ENCODE measurements at places on chromosomes 7 and 10. TPM values are rescaled to one million over a fixed set of nuclear protein-coding genes. Genes with fewer than 3 reads are reported as not detected.
A peak's percentile ranks its signal among the peaks of the same experiment; 100 is the strongest.

GRCh38 chr7:10474048-10474447 is 499.6 kb upstream of the PHF14 start:
- DNase-seq = no peak

- no peak for DNase-seq
These were observed 49.1 kb downstream of the RAB11FIP2 start for GRCh38 chr10:117997673-117998072.

- no peak for DNase-seq
These were observed 33.6 kb downstream of the ZEB1 start for GRCh38 chr10:31352436-31353226.

- DNase-seq = no peak
These were observed 951.5 kb upstream of the C7orf33 start for GRCh38 chr7:147639037-147639436.

DNA sequence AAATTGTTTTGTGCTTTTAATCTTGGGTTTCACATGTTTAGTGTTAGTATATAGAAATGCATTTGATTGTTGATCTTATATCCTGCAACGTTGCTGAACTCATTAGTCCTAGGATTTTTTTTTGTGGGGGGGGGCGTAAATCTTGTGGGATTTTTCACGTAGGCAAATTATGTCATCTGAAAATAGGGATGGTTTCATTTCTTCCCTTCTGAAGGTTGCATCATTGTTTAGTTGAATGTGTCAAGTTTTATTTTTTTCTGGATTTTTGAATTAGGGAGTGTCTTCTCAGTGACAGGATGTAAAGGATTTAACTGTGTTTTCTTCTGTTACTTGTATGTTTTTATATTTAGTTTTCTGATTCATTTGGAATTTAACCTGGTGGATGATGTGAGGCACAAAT is 26.7 kb downstream of the MKLN1 start:
- DNase-seq = no peak

GRCh38 chr10:102645388-102645740 is 1.1 kb downstream of the TRIM8 start:
- DNase-seq = peak; percentile 88

The TMEM229A gene
- total RNA-seq = 1.1 TPM

The CHAT gene
- not detected for total RNA-seq

The NPFFR1 gene
- total RNA-seq = 0.47 TPM

The MINDY4 gene
- total RNA-seq = 8.8 TPM

The SPDYE16 gene
- not detected for total RNA-seq

The CFAP69 gene
- 1.2 TPM for total RNA-seq

The PTPN20 gene
- total RNA-seq = 16.2 TPM

Measured in right atrium auricular region (tissue), 2 donors.